KG1 (cell line): ENCODE measurements at places on chromosomes 12 and 14.

- DNase-seq = no peak
Observed at GRCh38 chr14:33866425-33867088, 84.3 kb downstream of the EGLN3 start.

GRCh38 chr14:97410667-97411620 is 613.8 kb downstream of the VRK1 start:
- no peak for DNase-seq

DNA sequence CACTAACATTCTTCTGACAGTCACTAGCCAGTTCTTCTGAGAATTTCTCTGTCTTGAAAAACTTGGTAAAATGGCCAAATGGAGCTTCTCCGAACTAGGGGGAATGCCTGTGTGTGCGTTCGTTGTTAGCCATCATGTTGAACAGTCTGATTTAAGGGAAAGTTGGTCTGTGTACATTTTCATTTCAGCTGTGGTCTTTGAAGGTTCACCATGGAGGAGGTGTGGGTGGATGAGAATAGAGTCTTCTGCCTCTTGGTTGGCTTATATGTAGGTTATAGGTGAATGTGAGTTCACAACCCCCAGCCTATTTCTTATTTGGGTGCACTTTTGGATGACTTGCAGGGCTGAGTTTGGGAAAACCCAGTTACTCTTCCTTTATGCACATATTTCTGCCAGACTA is 12.9 kb downstream of the ETV6 start:
- no peak for DNase-seq

DNA sequence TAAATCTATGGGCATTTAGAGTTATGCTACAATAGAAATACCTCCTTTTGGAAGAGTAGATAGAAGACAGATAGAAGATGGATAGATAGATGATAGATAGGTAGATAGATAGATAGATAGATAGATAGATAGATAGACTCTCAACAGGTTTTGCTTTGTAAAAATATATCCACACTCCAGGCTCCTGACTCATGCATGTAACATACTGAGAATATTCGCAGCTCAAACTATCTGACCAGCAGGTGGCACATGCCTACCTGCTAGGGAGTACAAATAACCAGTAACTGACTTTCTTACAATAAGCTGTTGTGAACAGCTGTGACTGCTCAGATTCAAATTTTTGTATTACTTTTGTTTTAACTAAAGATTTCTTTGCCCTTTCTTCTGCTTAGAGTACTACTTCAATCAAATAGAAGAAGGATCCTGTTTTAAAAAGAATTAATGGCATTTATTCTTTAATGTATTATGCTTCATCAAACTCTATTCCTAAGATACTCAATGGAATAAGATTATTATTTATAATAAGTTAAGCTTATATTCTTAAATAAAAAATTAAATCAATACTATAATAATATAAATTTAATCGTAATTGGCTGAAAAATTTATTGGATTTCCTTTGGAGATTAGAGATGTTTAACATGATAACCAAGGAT is 15.8 kb upstream of the CPNE8 start:
- DNase-seq = peak; percentile 25

- DNase-seq = no peak
Observed at GRCh38 chr12:91818227-91819131, 327.2 kb downstream of the BTG1 start.

DNA sequence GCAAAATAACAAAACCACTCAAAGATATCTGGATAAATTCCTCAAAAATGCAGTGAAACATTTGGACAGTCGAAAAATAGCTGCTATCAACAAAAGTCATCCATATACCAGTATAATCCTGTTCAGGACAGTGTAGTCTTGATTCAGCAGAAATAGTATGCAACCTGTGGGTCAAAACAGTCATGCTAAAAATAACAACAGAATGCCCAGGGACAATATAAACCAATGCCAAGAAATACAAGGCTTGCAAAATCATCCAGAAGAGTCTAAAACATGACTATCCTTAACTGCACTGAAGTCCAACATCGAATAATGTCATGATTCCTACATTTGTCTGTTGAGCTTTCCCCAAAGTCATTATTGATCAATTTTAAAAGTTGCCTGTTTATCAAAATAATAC is 425.9 kb downstream of the FSCB start:
- DNase-seq = no peak

DNA sequence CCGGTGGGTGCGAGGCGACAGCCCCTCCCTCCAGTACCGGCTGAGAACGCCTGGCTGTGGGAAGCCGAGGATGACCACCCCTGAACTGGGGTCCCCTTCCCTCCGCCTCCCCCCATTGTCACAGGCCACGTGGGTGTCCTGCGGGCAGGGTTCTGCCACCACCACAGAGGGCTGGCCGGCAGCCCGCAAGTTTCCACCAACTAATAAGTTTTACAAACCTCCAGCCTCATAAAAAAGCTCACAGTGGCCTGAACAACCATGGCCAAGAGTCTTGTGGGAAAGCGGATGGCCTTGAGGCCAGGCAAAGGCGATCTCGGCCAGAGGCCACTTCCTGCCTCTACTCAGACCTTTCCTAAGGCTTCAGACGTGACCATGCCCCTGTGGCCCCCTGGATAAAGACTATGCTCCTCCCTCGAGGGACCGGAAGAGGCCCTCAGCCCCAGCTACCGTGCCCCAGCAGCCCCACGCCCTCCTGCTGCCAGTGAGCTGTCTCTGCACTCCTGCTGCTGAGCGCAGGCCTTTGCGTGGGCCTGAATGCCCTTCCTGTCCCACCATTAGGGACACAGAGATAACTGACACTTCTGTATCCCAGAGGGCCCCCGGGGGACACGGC is 46.1 kb upstream of the DLK1 start:
- no peak for DNase-seq

GRCh38 chr12:112020947-112021457 is 7.8 kb downstream of the ERP29 start:
- no peak for DNase-seq

GRCh38 chr12:104493496-104493895 is 36.7 kb downstream of the CHST11 start:
- no peak for DNase-seq

DNA sequence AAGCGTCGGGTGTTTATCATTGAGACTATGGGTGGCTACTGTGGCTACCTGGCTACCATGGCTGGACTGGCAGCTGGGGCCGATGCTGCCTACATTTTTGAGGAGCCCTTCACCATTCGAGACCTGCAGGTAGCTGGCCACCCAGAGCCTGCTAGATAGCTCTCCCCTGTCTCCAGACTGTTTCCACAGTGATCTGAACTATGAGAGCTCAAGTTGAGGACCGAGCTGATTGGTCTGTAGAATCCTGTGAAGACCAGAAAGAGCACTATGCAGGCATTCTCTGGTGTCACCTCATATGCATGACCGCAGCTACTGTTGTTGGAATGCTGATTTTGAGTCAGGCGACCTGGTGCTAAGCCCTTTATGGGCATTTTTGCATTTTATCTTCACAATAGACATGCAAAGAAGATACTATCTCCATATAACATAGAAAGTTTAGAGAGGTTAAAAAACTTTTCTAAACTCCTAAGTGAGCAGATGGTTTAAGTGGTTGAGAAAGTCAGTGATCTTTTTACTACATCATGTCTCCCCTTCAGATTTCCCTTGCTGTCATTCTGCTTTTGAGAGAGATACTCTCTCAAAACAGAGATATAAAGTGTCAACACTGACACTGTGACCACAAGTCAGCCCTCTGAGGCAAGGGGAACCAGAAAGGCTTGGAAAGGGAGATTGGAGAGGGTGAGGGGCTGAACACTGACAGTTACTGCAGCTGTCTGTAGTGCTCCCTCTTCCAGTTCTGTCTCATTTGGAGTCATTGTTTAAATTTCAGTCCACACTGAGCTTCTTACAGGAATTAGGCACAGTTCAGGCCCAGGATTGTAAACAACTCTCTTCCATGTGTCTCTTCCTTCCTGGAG is 14.3 kb downstream of the ASB8 start:
- DNase-seq = no peak

DNA sequence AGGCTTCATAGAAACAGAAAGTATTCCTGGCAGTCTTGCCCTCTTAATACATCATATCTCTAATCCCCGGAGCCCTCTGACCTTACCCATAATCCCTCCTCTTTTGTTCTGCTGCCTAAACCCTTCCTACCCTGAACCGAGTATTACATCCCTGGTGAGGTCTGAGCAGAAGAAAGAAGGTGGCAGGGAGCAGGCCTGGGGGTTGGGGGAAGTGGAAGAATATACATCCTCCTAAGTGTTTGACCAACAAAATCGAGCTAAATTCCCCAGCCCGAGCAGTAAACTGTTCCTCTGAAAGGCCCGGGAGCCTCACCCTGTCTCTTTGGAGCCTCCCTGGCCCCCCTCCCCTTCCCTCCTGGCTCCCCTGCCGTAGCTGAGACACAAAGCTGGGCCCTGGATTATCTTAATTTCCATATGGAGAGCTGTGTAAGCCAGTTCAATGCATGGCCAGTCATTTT is 192.6 kb upstream of the LHX5 start:
- DNase-seq = no peak

DNA sequence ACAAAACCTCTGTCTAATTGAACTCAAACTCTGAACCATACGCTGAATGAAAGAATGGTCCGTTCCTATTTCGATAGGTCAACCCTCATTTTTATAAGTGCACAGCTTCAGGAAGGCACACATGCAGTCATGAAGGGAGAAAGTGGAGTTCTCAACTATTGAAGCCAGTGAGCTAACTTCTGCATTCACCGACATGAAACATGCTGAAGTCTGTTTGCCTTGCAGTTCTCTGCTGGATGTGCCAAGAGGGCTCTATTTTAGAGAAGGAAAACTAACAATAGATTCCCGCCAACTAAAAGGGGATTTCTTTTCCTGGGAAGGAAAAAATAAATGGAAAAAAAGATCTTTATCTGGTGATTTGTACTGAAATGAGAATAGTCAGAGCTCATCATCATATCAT is 191.0 kb upstream of the PLEKHG7 start:
- DNase-seq = no peak

GRCh38 chr12:93223440-93224426 is 154.0 kb upstream of the NUDT4 start:
- peak; percentile 13 for DNase-seq

DNA sequence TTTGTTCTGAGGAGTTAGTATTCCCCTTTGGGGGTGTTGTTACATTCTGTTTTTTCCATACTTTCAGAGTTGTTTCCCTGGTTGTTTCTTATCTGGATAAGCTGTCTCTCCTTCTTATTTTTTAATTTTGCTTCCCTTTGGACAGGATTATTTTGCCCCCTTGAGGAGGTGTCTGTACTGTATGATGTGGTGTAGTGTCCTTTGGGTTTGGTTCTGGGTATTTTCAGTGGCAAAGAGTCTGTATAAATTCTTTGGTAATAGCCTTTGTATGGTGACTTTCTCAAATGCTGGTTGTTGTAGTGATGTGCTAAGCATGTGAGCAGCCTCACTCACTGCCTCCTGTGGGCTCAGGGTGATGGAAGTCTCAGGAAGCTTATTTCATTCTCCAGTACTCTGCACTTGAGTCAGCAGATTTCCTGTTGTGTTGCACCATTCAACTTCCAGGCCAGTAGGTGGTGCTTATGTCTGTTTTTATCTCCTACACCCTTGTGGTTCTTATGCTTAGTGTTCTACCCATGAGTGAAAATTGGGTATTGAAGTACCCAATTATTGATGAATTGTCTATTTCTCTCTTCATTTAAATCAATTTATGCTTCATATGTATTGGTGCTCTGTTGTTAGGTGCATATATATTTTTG is 103.3 kb upstream of the PMCH start:
- DNase-seq = no peak

DNA sequence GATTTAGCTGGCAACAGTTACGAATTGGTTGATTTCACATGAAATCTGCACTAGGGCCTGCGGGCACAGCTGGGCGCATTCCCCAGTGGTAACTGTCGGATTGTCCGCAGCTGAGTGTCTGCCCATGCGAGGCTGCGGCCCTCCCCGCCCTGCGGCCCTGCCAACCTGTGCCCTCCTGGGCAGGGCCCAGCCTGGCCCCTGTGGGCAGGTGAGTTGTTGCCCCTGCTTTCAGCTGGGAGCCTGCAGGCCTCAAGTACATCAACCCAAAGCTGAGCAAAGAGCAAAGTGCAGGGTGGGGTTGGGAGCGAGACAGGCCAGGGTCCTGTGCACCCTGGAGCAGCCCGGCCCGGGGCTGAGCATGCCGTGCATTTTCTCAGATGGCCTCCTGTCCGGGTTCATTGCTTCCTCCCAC is 89.1 kb downstream of the ADGRD1 start:
- DNase-seq = no peak

- DNase-seq = no peak
Observed at GRCh38 chr14:72553656-72554055, 340.2 kb downstream of the DPF3 start.

DNA sequence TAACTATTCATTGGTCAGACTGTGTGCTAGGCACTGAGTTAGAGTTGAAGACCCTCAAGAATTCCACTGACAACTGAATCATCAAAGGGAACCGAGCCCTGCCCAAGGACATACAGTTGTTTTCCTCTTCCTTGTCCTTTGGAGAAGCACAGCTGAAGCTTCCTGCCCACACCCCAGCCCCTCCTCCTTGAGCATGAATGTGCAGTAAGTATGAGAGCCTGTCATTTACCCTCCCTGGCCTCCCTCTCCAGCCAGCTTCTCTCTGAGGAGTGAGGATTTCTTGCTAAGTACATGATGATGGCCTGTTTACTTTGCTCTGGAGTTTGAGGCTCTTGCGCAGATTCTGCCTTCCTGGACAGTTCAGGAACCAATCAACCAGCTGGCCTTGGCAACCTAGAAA is 235.2 kb downstream of the CACNA1C start:
- no peak for DNase-seq

GRCh38 chr12:26227361-26227745 is 32.0 kb downstream of the SSPN start:
- no peak for DNase-seq

DNA sequence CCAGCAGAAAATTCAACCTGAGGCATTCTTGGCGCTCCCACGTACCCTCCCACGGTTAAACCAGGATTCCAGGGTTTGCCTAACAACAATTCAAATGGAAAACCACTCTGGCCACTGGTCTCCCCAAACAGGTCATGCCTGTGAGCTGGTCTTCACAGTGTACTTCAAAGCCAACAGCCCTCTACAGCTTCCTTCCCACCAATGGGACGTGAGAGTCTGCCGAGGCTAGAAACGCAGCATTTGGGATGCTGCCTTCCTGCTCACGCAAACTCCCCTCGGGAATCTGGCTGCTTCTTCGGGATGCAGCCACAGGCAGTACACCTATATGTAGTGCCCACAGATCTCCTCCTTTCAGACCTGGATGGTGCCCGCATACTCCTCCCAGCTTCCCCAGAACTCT is 149.1 kb downstream of the KLHL28 start:
- no peak for DNase-seq

DNA sequence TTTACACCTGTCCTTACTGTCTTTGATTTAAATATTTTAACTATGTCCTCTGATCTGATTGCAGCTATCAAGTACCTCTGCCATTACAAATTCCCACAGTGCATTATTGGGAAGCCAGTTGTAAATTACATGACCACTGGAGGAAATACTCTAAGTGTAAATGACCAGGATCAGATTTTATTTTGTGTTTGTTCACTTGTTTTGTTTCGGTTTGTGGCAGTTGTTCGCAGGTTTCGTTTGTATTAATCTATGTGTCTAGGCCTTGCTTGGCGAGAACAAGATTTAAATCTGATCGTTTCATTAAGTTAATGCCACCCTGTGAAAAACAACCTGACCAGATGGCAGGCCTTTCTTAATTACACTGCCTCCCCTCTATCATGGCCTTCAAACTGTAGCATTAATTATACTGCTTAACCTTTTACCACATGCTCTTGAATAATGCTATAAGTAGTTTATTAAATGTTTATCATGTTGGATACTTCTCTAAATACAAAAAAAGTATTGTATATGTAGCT is 990.1 kb downstream of the TMTC2 start:
- no peak for DNase-seq

- DNase-seq = no peak
Observed at GRCh38 chr12:70507442-70507841, 129.8 kb downstream of the PTPRB start.

- DNase-seq = no peak
Observed at GRCh38 chr12:19544353-19544752, 105.1 kb downstream of the AEBP2 start.
